ENCODE measurements at places on chromosomes 12 and 14.

GRCh38 chr14:58829594-58829993 is 191.8 kb downstream of the DACT1 start:
- DNase-seq, result no peak

GRCh38 chr14:91754819-91755218 is 22.9 kb upstream of the CATSPERB start:
- DNase-seq, result no peak

GRCh38 chr14:37142835-37143401 is 29.5 kb downstream of the SLC25A21 start:
- no peak for DNase-seq

- DNase-seq, result no peak
These were observed 122.9 kb downstream of the OTOGL start for GRCh38 chr12:80222261-80222660.

GRCh38 chr12:42234970-42235369 is 3.1 kb downstream of the YAF2 start:
- no peak for DNase-seq

- peak; percentile 11 for DNase-seq
These were observed 17.7 kb upstream of the PGF start for GRCh38 chr14:74973003-74973653.

GRCh38 chr12:116408489-116409250 is 131.2 kb upstream of the MED13L start:
- DNase-seq, result no peak

DNA sequence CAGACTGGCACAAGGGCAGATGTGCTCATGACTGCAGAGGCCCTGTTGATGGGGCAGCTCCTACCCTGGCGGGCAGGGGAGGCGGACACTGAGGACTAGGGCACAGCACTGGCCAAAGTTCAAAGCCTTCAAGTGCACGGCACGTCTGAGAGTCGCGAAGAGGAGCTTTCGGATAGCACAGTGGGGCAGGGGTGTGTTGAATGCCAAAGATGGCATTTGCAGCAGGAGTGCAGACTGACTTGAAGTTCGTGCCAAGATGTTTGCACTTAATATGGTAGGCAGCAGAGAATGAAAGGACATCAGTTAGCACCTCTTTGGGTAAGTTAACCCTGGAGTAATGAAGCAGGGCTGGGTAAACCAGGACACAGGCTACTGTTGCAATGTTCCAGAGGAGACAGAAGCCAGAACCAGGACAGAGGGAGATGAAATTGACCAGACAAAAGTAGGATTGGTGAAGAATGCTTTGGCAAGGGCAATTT is 6.7 kb upstream of the EML1 start:
- no peak for DNase-seq

GRCh38 chr12:97940629-97941028 is 478.0 kb downstream of the RMST start:
- DNase-seq, result no peak

DNA sequence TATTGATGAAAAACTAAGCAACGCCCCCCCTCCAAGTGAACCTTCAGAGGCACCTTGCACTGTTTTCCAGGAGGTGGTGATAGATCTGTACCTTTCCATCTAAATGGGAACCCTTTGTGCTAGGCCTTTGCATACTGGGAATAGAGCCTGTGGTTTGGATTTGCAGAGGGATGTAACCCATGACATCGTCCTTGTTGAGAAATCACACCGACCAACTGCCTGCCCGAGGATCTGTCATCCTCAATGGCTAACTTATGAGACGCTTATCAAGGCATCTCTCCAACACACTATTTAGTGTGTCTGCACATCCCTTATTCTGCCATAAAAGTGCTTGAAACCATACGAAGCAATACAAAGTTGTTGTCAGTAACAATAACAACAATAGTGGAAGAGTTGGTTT is 22.9 kb downstream of the NTN4 start:
- no peak for DNase-seq

- no peak for DNase-seq
These were observed 65.4 kb downstream of the TAOK3 start for GRCh38 chr12:118307069-118307954.

DNA sequence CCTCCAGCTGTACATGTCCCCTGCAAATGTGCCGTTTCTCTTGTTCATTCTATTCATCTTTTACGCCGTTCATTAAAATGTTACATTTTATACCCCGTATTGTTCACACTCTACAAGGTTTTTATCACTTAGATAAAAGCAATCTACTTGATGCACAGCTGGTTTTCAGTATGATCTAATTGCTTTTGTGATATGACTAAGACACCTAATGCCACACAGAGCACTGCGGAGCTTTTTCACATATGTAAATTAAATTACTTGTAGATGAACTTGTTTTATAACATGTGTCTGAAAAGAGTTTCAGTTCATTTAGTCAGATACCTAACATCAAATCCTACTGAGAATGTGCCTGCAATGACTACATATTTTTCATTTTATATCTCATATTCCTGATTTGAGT is 40.9 kb upstream of the RERGL start:
- no peak for DNase-seq

GRCh38 chr14:24051176-24051788 is 527 bp upstream of the CARMIL3 start:
- DNase-seq, result no peak

DNA sequence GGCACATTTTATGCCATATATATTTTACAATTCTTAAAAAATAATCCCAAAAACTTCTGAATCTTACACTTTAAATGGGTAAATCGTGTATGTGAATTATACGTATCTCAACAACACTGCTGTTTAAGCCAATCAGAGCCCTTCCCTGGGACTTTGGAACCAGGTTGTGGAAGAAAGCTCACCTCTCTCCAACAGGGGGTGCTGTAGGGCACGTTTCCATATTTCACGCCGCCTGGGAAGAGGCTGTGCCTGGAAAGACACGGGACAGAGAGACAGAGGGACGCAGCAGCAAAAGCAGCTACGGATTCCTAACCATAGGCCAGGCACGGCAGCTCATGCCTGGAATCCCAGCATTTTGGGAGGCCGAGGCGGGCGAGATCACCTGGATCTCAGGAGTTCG is 29.4 kb upstream of the FBRSL1 start:
- DNase-seq, result no peak

DNA sequence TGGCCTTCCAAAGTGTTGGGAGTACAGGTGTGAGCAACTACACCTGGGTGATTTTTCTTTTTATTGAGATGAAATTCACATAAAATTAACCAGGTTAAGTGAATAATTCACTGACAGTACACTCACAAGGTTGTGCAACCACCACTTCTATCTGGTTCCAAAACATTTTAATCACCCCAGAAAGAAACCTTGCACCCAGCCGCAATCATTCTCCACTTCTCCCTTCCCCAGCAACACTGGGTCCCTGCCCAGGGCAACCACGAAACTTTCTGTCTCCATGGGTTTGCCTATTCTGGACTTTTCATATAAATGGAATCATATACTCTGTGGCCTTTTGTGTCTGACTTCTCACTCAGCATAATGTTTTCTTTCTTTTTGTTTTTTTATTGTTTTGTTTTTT is 26.3 kb upstream of the MLXIP start:
- DNase-seq, result no peak

DNA sequence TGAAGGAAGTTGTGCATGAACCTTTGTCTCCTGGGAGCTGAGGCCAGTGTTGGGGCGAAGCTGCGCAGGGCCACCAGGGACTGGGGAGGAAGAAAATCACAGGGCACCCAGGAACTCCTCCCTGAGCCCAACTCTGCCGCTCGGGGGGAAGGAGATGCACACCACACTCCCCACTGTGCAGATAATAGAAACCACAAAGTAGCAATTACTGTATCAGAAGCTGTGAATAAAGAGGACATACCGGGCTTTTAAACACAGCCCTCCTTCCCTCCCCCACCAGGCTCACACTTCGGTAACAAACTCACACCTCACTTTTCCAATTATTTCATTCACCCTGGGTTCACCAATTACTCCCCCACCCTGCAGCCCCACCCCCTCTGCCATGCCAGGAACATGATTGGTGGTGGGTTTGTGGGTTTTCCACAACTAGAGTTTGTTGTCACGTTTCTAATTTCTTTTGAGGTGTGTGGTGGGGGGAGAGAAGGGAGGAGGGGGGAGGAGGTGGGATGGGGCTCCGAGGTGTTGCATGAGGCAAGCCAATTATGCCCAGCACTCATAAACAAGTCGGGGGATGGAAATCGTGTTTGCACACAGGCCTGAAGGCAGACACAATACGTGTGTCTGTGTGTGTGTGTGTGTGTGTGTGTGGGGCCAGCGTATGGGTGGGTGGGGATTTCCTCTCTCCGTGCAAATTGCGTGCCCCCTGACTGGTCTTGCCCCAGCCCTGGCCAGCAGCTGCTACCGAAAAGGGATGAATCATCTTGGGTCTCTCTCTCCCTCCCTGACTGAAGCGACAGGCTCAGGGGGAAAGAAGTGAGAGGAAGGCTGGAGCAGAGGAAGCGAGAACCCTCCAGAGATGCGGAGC is 103.3 kb downstream of the RBM19 start:
- DNase-seq, result no peak

DNA sequence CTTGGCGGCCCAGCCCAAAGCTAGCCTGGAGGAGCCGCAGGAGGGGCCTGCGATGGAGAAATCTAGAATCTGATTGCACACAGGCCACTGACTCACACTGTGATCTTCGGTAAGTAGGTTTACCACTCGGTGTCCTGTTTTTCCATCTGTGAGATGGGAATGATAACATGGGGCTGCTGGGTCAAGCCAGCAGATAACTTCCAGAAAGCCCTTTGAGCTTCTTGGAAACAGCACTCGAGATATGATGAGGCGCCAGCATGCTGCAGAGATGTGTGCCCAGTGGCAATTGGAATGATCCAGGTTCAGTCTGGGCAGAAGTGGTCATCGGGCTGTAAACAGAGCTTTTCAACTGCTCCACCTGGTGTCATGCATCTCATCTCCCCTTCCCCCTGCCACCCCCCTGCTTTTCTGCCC is 771.3 kb upstream of the TBX3 start:
- no peak for DNase-seq

GRCh38 chr12:2112401-2112800 is 59.6 kb downstream of the CACNA1C start:
- no peak for DNase-seq

- DNase-seq, result no peak
These were observed 17.5 kb downstream of the APPL2 start for GRCh38 chr12:105218434-105218833.

DNA sequence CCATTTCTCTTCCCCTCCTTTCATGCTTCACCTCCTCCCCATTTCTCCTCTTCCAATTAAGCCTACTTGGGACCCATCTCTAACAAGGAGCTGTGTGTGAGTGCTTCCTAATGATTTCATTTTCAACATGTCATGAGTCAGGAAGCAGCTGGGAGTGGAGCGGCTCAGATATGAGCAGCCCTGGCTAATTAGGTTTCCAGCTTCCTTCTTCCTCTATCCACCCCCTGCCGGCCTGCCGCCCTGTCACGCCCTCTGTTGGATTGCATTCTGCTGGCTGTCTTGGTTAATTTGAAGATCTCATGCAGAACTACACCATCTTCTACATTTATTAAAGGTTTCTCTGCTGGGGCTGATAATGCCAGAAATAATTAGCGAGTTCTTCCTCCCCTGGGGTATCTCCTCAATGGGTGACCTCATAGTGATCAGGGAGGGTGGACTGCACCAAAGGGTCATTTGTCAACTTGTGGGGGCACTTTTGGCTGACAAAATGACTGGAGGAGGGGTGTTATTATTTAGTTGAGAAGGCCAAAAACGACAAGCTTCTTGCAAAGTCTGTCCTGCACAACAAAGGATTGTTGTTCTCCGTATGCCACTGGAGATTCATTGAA is 300.9 kb upstream of the SRRM4 start:
- no peak for DNase-seq

- no peak for DNase-seq
These were observed 204.4 kb upstream of the NUDT4 start for GRCh38 chr12:93173178-93173957.

- no peak for DNase-seq
These were observed 37.1 kb downstream of the CMAS start for GRCh38 chr12:22083167-22083566.

- peak; percentile 98 for DNase-seq
These were observed at the start of gene RACGAP1 for GRCh38 chr12:50025187-50026059. Gene RACGAP1, minus strand, starts transcription at chr12:50025494. Its CDS starts 8,779 bp downstream, at chr12:50016715.

GRCh38 chr14:37711831-37712475 is 116.5 kb downstream of the TTC6 start:
- no peak for DNase-seq

DNA sequence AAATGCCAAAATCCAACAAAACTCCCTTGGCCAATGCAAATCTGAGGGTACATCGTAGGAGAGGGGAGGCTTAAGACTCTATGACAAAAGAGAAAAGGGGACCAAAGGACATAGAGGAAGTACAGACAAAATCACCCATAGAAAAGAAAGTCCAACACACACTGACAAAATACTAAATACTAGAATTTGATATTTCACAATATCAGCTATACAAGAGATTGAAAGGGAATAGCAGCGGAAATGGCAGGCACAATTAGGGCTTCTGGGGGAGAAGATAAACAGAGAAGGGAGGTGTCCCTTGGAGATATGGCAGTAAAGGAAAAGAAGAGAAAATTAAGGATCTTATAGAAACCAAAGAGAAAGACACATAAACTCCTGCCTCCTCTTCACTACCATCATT is 29.0 kb downstream of the ATP2B1 start:
- DNase-seq, result no peak

DNA sequence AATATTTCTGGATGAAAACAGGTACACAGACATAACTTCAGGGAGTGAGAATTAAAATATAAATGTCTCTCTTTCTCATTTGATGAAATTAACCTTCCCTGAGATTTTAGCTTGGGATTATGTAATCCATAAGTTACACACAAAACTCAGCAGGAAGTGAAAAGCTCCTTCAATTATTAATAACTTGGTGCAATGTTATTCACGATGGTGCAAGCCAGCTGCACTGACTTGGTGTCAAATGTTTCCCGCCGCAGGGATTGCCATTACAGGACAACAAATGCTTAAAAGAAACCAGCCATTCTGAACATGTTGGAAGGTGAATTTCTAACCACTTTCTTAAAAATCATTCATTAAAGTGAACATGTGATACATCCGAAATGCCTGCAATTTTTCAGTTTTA is 250.4 kb downstream of the FOXN3 start:
- DNase-seq, result no peak

- peak; percentile 10 for DNase-seq
These were observed 48.6 kb upstream of the TMEM233 start for GRCh38 chr12:119544765-119545625.

DNA sequence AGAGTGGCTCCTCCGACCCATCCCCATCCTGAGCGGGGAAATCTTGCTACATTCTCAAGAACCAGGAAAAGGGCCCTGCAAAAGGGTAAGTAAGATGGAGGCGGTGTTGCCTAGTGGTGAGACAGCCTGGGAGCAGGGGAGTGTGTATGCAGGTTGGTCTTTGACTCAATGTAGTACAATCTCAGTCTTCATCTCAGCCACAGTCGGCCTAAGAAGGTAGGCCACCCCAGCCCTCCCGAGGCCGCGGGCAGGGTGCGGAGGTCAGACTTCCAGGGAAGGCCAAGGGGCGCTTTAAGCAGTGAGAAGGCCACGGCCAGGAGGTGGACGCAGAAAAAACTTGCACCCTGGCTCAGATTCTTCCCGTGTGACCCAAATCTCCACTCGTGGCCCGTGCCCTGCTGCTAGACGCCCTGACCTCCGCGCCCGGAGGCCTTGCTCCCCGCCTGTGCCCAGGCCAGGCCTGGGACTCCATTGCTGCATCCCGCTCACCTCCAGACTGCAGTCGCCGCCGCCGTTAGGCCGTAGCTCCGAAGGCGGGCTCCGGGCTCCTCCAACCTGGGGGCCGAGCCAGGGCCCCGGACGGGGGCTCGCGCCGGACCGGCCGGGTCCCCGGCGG is 435 bp downstream of the FOXM1 start:
- no peak for DNase-seq
